ENCODE measurements at places on chromosomes 5 and 9.

DNA sequence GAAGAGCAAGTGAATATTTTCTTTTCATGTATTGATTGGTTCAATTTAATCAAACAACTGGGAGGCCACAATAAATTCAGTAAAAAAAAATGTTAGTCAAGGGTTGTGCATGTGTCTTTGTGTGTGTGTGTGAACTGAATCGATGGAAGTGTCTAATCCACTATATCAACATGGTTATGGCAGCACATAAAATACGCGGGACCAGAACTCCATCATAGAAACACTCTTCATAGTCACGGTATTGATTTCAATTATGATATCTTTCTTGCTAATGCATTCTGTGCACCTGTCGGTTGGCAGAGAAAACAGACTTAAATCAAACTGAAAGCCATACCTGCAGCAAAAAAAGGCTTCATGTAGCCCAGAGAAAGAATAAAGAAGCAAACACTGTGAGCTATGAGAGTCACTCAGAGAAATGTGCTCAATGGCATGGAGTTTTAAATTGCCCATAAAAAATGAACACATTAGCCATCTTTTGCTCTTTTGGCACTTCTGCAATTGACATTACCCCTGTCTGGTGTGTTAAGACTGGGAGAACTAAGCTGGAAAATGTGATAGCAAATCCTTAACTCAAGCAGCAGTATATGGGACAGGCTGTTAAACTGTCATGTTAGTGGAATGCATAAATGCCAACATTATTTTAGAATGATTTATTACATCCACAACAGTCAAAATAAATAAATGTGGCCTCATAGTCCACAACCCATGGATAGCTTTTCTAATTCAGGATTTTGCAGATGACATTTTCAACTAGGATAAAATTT is 642.4 kb upstream of the C9orf72 start:
- DNase-seq, result no peak

DNA sequence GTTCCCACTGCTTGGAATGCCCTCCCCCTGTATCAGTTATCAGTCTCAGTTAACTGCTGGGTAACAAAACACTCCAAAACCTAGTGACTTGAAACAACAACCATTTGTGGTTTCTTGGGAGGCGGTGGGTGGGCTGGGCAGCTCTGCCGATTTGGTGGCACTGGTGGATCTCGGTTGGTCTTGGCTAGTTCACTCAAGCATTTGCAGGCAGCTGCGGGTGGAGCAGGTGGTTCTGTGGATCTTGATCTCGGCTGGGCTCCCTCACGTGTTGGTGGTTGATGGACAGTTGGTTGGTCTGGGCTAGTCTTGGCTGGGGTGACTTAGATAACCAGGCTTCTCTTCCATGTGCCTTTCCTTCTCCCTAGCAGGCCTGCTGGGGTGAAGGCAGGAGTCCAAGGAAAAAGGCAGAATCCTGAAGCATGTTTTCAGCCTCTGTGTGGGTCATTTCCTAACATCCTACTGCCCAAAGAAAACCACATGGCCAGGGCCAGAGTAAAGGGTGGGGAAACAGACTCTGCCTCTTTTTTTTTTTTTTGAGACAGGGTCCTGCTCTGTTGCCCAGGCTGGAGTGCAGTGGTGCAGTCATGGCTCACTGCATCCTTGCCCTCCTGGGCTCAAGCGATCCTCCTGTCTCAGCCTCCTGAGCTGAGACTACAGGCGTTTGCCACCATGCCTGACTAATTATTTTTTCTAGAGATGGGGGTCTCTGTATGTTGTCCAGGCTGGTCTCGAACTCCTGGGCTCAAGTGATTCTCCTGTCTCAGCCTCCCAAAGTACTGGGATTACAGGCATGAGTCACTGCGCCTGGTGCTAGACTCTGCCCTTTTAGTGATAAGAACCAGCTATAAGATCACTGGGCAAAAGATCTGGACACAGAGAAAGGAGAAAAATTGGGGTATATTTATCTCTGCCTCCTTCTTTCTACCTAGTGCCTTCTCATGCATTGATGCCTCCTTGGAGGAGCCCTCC is 183.7 kb downstream of the RGS3 start:
- DNase-seq, result no peak

DNA sequence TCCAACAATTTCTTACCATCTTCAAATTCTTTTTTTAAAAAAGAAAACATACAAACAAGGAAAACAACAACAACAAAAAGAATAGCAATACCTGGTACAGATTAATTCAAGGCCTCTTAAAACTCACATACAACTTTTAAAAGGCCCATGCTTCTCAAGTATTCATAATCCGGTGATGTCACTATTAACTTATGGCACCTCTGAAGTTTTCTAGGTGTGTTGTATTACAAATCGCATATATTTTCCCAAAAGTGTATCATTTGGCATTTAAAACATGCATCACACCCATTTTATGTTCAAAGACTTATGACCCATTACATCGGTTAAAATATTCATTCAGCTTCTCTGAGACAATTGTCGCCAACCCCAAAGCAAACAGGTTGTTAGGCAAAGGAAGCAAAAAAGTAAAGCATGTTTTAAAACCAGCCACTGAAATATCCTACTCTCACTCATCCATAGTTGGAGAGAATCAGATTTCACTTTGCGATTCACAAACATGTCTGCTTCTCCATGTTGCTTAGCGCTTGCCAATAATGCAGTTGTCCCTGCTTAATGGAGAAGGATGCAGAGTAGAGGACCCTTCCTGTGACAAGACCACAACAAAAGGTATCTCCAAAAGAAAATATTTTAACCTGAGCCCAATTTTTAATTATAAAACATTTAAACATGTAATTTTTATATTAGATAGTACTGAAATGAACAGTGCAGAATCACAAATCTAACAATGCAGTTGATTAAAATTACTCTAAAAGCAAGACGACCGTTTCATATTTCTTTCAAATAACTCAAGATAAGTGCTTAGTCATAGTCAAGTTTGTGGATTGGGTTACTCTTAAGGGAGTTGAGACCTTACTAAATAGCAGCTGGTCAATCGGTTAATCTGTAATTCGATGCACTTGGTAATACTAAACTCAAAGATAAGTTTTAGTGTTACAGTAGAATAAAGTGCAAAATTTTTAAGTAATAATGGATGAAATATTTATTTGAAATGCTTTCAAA is 1.6 kb downstream of the SKP1 start:
- DNase-seq, result no peak

- no peak for DNase-seq
Observed at GRCh38 chr9:93815135-93815534, 140.0 kb downstream of the BARX1 start.

GRCh38 chr9:33304362-33304761 is 14.0 kb downstream of the NFX1 start:
- no peak for DNase-seq

- no peak for DNase-seq
Observed at GRCh38 chr5:113354055-113354454, 80.7 kb downstream of the TSSK1B start.

DNA sequence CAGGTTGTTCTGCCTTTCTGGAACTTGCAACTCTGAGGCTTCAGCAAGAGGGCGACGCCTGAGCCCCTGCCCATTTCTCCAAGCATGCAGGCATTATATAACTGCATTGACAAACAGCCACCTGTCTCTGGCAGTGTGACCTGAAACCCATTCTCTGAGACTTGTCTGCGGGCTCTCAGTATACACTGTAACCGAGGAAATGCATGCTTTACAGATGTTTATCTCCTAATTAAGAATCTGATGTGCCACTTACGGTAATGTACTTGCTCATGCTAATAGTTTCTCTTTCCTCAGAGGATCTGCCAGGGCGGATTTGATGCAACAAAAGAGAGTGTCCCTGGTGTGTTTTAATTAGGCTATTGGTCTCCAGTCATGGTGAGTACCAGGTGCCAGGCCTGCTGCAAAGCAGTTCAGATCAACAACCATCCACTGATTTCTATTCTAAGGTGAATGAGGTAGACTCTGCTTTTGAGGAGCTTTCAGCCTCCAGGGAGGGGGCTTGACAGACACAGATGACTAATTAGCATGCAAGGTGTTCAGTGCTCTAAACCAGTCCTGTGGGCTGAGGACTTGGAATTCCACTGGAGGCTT is 593.7 kb upstream of the KLF4 start:
- no peak for DNase-seq

DNA sequence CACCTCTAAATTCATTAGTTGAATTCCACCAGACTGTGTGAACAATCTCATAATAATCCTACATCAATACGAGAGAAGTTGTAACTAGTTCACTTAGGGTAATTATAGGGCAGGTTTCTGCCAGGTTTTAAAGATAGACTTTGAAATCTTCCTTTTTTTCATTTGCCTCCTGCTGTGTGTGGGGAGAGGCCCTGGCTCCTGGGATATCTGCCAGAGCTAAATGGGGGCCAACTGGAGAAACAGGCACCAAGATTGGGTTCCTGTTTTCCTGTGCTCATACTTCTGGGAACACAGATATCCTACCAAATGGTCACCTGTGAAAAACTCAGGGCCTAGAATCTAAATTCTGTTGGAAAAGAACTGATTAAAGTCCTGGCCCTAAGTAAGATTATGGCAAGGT is 42.3 kb downstream of the SH3RF2 start:
- no peak for DNase-seq

- DNase-seq, result no peak
Observed at GRCh38 chr9:34242830-34243229, 64.0 kb downstream of the UBAP1 start.

GRCh38 chr9:129125478-129125877 is 14.3 kb downstream of the PTPA start:
- DNase-seq, result no peak

- DNase-seq, result no peak
Observed at GRCh38 chr5:176955895-176956294, 50.7 kb downstream of the UIMC1 start.

- no peak for DNase-seq
Observed at GRCh38 chr5:139389701-139390638, at the start of gene MZB1. Gene MZB1 (minus strand): TSS chr5:139389913. CDS start chr5:139389856, 57 bp downstream.

All from iPS DF 6.9 (cell line).